NCI-H446 (cell line): ENCODE measurements at places on chromosomes 6 and 20.

DNA sequence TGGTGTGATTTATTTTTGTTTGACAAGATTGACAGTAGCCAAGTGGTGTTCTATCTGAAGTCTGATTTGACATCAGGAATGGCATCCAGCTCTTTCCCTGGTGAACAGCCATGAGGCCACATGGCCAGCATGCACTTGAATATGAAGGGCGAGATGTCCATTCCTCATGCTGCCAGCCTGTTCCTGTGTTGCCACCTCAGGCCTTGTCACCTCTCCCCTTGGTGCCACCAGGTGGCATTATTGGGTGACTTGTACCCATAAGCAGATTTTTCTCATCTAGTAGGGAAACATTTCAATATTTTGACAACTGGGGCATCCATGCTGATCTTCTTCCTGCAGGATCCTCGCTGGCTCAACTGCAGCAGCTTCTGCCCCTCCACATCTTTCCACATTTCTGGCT is 199.1 kb downstream of the ERMARD start:
- DNase-seq: no peak

DNA sequence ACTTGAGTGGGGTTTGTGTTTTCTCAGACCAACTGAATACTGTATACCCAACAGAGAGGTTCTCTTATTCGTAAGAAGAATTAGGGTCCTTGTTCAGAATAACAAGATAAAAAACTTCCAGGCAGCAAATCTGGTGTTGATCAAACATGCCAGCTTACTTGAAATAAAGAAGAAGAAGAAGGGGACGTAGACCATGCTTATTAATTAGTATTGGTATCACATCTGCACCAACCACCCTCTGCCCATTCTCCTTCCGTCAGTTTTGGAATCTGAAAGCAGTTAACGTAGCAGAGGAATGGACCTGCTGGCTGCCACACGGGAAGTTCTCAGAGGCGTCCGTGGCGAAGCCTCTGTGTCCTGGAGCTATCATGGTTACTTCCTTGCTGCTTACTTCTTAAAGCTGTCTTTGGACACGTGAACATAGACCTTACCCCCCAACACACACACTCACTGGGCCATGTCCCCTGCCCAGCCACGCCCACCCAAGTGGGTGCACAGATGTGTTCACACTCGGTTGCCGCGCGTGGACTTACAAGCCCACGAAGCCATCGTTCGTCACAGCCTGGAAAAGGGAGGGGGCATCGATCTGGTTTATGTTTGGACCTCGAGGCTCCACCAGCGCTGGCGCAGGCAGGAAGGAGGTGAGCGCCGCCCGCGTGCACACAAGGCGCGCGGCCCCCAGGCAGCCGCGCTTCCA is 4.1 kb upstream of the DLL1 start:
- DNase-seq: no peak

DNA sequence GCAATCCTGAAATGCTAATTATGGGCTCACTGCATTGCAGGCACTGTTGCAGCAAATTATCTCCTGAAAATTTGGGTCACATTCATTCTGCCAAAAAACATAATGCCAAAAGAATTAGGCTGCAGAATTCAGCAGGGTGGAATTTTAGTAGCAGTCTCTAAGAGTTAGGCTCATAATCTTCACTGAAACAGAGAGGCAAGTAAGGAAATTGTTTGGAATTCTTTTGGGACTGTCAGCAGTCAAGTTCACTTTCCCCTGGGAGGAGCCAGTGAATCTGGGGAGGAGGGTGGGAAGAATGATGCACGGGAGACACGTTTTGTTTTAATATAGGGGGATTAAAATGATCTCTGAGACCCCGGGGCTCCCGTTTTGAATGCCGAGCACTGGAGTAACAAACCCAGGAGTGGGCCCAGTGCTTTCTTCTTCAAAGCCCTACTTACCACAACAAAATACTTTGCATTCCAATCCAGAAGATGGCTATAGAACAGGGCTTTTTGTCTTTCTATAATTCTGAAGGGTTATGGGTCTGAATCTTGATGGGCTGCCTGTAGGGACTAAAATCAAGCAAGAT is 44.7 kb downstream of the SOBP start:
- no peak for DNase-seq

- no peak for DNase-seq
These were observed 349.2 kb downstream of the MAFB start for GRCh38 chr20:40339661-40340449.

- DNase-seq: no peak
These were observed 67.1 kb downstream of the FYN start for GRCh38 chr6:111806165-111806547.

GRCh38 chr6:109496036-109496772 is 13.2 kb upstream of the ZBTB24 start:
- DNase-seq: no peak

- no peak for DNase-seq
These were observed 23.9 kb upstream of the PRL start for GRCh38 chr6:22320750-22321149.

- no peak for DNase-seq
These were observed 147.0 kb downstream of the SLC35F1 start for GRCh38 chr6:118054082-118054481.

- no peak for DNase-seq
These were observed 16.4 kb downstream of the SEC63 start for GRCh38 chr6:107941627-107942026.

DNA sequence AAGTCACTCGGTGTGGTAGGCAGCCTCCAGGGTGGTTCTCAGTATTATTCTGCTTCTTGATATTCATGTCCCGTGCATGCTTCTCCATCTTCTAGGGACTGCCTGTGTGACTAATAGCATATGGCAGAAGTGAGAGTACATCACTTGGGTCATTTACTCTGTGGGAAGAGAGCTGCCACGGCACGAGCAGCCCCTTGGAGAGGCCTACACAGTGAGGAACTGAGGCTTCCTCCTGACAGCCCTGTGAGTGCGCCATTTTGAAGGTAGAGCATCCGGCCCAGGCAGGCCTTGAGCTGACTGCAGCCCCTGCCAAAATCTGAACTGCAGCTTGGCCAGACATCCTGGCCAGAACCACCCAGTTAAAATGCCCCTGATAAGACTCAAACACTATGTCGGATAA is 17.3 kb upstream of the MCUR1 start:
- DNase-seq: no peak

- DNase-seq: no peak
These were observed 219 bp downstream of the ISM1 start for GRCh38 chr20:13221313-13221672.

GRCh38 chr20:58202044-58202443 is 26.4 kb downstream of the ANKRD60 start:
- DNase-seq: no peak

GRCh38 chr6:32581315-32582095 is 8.1 kb downstream of the HLA-DRB1 start:
- no peak for DNase-seq

DNA sequence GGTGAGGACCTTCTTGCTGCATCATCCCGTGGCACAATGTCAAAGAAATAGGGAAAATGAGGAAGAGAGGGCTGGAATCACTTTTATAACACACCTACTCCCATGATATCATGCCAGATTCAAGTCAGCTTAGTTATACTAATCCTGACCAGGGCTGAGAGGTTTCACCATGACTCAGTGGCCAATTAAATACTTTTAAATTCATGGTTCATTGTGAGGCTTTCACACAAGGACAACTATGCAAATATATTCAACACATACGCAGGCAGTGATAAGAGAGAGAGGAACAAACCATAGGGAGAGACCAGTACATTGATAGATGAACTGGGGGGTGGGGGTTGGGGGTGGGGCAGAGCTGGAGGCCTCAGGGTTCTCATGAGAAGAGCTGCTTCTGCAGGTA is 313.1 kb downstream of the LRFN2 start:
- no peak for DNase-seq

GRCh38 chr6:73180763-73181619 is 44.3 kb downstream of the KHDC1L start:
- peak; percentile 63 for DNase-seq

- DNase-seq: no peak
These were observed 136.2 kb downstream of the RPS12 start for GRCh38 chr6:132950566-132950965.

DNA sequence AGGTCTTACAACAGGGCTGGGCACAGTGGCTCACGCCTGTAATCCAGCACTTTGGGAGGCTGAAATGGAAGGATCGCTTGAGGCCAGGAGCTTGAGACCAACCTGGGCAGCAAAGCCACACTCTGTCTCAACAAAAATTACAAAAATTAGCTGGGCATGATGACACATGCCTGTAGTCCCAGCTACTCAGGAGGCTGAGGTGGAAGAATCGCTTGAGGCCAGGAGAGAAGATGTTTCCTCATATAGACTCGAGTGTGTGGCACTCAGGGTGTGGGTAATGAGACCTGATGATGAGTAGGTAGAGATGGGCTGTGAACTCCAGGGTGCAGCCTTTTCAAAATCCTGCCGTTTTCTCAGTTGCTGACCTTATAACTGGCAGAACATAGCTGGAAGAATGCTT is 125.3 kb upstream of the FOXO3 start:
- DNase-seq: no peak
